Esophagus squamous epithelium (tissue), 5 donors: ENCODE measurements at places on chromosomes 7 and 10.

- no peak overlapping the region for H3K4me3 ChIP-seq
- no peak for DNase-seq
- H3K4me1 ChIP-seq, result peaks cover 45% of the 10 kb centered on the region
Measured at GRCh38 chr7:12706900-12707536, 19.6 kb downstream of the ARL4A start.

GRCh38 chr10:60281792-60282353 lies 107.8 kb downstream of the ANK3 start:
- H3K27ac ChIP-seq, result no peak overlapping the region
- H3K4me1 ChIP-seq, result no peaks in the 10 kb centered on the region
- H3K27me3 ChIP-seq, result no peaks in the 10 kb centered on the region
- no peak for DNase-seq
- H3K4me3 ChIP-seq, result no peak overlapping the region

DNA sequence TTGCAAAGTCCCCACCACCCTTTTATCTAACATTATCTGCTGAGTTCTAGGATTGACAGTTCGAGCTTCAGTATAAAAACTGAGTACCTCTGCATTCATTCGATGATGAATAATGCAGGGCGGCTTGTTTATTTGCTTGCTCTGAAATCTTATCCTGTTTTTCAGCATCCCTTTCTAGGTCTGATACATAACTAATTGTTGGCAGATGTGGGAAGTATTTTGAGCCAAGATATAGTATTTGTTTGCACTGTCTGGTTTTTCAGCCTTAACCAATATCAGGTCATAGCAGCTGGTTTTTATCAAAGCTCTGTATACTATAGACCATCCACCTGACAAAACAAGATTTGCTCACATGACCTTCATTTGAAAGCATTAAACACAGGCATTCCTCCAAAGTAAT lies 161.4 kb downstream of the TFEC start:
- no peaks in the 10 kb centered on the region for H3K4me1 ChIP-seq
- no peaks in the 10 kb centered on the region for H3K27me3 ChIP-seq
- no peak overlapping the region for H3K27ac ChIP-seq
- DNase-seq, result no peak

GRCh38 chr10:77604941-77605351 lies 32.7 kb downstream of the KCNMA1 start:
- DNase-seq, result no peak
- peaks cover 12% of the 10 kb centered on the region for H3K4me1 ChIP-seq
- H3K4me3 ChIP-seq, result no peak overlapping the region

- DNase-seq, result no peak
- H3K27me3 ChIP-seq, result no peaks in the 10 kb centered on the region
- H3K4me3 ChIP-seq, result no peak overlapping the region
- H3K27ac ChIP-seq, result no peak overlapping the region
- H3K36me3 ChIP-seq, result peaks cover 75% of the 10 kb centered on the region
Measured at GRCh38 chr10:86480571-86480970, 41.0 kb downstream of the WAPL start.

- H3K27me3 ChIP-seq, result no peaks in the 10 kb centered on the region
- no peaks in the 10 kb centered on the region for H3K36me3 ChIP-seq
- no peak for DNase-seq
- peak overlapping the region; percentile 58 for H3K27ac ChIP-seq
- peak overlapping the region; percentile 74 for H3K4me3 ChIP-seq
Measured at GRCh38 chr7:157568770-157569584, 232.2 kb downstream of the DNAJB6 start.

GRCh38 chr7:130943981-130944380 lies 210.0 kb upstream of the KLF14 start:
- peak overlapping the region; percentile 46 for H3K4me3 ChIP-seq
- H3K4me1 ChIP-seq, result peaks cover 12% of the 10 kb centered on the region
- no peaks in the 10 kb centered on the region for H3K27me3 ChIP-seq
- no peak for DNase-seq
- peak overlapping the region; percentile 91 for H3K27ac ChIP-seq

DNA sequence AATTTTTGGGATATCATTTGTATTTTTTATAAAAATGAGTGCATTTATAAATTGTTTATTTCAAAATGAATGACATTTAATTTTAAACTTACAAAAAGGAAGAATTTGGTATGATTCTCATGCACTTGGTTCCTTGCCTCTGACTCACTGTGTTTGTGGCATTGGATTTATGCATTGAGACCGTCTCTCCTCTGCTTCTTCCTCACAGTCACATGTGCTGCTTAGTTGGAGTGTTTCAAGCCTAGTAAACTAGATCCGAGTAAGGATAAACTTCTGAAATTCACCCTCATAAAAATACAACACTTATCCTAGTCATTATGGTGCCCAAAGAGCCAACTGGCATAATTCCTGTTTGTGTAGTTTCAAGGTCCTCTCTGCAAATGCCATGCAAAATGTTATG lies 19.1 kb upstream of the FZD8 start:
- H3K36me3 ChIP-seq, result no peaks in the 10 kb centered on the region
- no peaks in the 10 kb centered on the region for H3K4me1 ChIP-seq
- DNase-seq, result no peak
- no peak overlapping the region for H3K27ac ChIP-seq
- H3K27me3 ChIP-seq, result no peaks in the 10 kb centered on the region

DNA sequence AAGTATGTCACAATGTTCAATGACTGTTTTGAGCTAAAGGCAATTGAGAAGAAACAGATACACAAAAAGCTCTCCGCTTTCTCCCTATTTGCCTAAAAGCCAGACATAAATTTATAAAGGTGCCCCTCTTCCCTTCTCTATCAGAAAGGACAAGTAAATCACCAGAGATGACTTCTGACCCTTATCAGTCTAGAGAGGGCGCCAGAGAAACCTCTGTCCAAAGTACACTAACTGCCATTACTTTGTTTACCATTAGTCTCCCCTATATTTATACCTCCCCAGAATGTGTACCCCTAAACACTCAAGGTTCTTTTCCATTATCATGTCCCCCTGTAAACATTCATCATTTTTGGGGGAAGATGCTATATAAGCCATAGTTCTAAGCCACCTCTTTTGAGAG lies 49.3 kb downstream of the TPK1 start:
- no peak for DNase-seq
- no peak overlapping the region for H3K27ac ChIP-seq
- no peaks in the 10 kb centered on the region for H3K36me3 ChIP-seq
- no peak overlapping the region for H3K4me3 ChIP-seq
- no peaks in the 10 kb centered on the region for H3K4me1 ChIP-seq

- no peak for DNase-seq
- no peaks in the 10 kb centered on the region for H3K36me3 ChIP-seq
- no peaks in the 10 kb centered on the region for H3K27me3 ChIP-seq
- H3K4me1 ChIP-seq, result no peaks in the 10 kb centered on the region
Measured at GRCh38 chr7:46854958-46855473, 726.9 kb downstream of the TNS3 start.

DNA sequence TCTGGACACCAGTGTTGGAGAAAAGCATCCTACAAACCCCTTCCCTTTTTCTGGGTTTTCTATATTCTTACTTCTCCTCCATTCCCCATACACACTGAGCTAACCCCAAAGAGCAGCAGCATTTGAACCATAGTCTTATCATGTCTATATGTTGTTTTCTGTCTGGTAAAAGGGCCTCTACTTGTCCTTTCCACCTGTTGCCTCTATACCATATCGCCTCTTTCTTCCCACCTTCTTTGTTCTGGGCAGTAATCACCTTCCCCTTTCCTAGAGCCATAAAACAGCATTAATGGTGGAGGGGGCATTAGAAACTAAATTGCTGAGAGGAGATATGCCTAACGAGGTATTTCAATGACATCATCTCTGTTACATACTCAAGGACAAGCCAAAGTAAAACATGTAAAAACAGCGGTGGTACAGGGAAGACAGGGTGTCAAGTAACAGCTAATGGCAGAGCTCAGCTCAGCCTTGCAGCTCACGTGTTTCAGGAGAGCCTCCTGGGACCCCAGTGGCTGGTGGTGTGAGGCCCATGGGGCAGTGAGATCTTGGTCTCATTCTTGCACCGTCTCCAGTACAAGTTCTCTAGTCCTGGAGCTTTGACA lies 20.6 kb downstream of the NPY start:
- no peaks in the 10 kb centered on the region for H3K36me3 ChIP-seq
- no peak for DNase-seq
- no peaks in the 10 kb centered on the region for H3K4me1 ChIP-seq
- H3K4me3 ChIP-seq, result no peak overlapping the region
- no peaks in the 10 kb centered on the region for H3K27me3 ChIP-seq
- H3K27ac ChIP-seq, result no peak overlapping the region

DNA sequence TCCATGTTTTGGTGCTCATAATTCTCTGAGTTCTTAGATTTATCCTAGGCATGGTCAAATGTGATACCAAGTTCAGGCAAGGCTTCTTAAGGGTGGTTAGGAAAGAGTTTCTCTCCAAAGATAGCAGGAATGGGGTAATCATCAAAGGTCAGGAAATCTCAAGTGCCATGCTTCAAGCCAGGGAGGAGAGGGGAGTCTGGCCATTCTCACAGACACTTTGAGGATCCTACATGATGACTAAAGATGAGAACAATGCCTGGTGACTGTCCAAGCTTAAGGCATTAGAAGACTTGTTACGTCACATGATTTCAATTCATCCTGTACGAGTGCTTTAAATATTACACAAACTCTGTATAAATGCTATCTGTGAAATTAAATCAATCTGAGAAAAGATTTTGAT lies 59.4 kb downstream of the POM121L12 start:
- H3K27ac ChIP-seq, result no peak overlapping the region
- H3K4me1 ChIP-seq, result no peaks in the 10 kb centered on the region
- H3K4me3 ChIP-seq, result no peak overlapping the region
- no peaks in the 10 kb centered on the region for H3K27me3 ChIP-seq
- no peaks in the 10 kb centered on the region for H3K36me3 ChIP-seq
- DNase-seq, result no peak

DNA sequence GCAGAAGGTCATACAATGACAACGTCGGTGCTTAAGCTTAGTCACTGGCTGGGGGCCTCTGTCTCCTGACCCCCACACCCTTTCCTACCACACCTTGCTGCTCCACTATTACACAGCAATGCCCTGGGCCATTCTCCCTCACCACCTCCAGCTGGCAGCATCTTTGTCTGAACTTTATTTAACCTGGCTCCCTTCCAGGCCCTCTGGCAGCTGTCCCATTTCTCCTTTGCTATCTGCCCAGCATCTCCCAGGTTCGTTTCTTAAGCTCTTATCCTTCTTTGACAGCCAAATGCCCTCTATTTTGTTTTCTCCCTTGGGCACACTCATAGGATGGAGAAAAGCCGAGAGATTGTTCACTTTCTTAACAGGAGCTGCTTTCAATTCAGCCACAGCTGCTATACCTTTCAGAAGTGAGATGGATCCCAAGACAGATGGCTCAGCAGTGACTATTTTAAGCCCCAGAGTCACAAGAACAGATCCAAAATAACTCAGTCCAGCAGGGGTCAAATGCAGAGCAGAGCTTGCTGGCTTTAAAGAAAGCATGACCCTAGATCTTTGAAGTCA lies 1277.1 kb upstream of the AUTS2 start:
- H3K27me3 ChIP-seq, result no peaks in the 10 kb centered on the region
- H3K4me1 ChIP-seq, result peaks cover 20% of the 10 kb centered on the region
- H3K36me3 ChIP-seq, result no peaks in the 10 kb centered on the region
- H3K27ac ChIP-seq, result no peak overlapping the region

GRCh38 chr7:107628461-107629064 lies 32.1 kb upstream of the SLC26A4 start:
- DNase-seq, result no peak
- no peaks in the 10 kb centered on the region for H3K36me3 ChIP-seq
- H3K4me1 ChIP-seq, result no peaks in the 10 kb centered on the region

GRCh38 chr7:21067216-21067615 lies 280.5 kb upstream of the SP8 start:
- no peaks in the 10 kb centered on the region for H3K36me3 ChIP-seq
- no peak overlapping the region for H3K27ac ChIP-seq
- no peaks in the 10 kb centered on the region for H3K4me1 ChIP-seq
- H3K4me3 ChIP-seq, result no peak overlapping the region
- H3K27me3 ChIP-seq, result no peaks in the 10 kb centered on the region
